ENCODE measurements at places on chromosomes 3 and 15. TPM values are rescaled to one million over a fixed set of nuclear protein-coding genes. Genes with fewer than 3 reads are reported as not detected.
A peak's percentile ranks its signal among the peaks of the same experiment; 100 is the strongest.

CHRFAM7A gene
- total RNA-seq, result 1.6 TPM

FAM107A gene
- 7.8 TPM for total RNA-seq

COLQ gene
- 0.60 TPM for total RNA-seq

- DNase-seq, result no peak
Observed at GRCh38 chr15:70826634-70827033, 27.3 kb downstream of the LARP6 start.

DNA sequence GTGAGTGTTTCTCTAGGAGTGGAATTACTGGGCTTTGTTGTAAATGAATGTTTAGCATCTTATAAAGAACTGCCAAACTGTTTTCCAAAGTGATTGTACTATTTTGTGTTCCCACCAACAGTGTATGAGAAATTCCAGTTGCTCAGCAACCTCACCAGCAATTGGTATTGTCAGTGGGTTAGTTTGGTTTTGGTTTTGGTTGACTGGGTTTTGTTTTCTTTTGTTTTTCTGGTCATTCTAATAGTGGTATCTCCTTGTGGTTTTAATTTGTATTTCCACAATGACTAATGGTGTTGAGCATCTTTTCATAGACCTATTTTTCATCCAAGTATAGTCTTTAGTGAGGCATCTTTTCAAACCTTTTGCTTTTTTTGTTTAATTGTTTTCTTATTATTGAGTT is 27.1 kb downstream of the FILIP1L start:
- no peak for DNase-seq

DNA sequence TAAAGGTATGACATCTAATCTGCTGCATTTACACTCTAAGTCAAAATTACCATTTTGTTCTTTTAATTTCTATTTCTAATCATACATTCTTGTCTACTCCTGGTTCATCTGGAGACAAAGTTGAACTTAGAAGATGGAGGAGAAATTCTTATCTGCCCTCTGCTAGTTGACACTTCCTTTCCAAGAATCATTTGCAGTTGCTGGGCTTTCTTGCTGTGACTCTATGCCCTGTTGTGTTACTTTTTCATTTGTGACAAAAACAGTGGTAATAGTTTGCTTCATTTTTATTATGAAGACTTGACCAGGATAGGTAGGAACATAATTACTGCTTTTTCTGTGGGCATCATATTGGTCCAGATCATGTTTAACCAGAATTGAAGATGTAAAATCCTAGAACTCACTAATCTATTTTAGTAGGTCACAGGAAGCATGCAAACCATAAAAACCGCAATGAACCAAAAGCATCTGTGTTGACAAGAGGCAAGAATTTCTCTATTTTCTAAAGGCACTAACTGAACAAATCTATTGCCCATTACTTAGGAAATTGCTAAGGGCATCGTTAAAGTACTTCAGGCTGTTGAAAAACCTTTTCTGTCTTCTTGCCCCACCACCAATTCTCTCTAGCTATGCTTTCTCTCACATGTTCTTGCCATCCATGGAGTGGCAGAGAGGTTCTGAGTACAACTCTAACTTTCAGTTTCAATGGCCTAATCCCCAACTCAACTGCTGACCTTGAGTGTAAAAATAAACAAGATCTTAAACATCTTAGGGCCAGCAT is 4.2 kb upstream of the CCR2 start:
- no peak for DNase-seq

DNA sequence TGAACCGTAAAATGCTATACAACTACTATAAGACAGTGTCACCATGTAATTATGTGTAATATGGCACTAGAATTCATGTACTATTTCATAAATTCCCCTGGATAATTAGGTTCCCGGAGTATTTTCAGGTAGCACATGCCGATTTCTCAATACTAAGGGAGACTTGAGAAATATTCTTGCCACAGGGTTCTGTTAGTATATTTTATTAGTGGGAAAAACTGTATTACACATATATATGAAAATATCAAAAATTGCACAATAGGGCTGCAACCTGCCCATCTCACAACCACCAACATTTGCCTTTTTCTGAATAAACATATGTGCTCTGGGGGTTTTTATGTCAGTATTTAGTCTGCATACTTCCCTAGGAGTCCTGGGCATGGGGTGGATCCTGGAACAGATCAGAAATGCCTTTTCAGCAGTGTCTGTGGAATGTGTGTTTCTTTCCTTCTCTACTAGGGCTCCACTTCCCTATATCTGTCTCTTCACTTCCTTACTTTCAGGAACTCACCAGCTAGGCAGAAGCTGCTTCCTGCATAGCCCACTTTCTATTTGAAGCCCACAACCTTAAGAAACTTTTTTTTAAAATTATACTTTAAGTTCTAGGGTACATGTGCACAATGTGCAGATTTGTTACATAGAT is 87.5 kb downstream of the RPL39L start:
- no peak for DNase-seq

DNA sequence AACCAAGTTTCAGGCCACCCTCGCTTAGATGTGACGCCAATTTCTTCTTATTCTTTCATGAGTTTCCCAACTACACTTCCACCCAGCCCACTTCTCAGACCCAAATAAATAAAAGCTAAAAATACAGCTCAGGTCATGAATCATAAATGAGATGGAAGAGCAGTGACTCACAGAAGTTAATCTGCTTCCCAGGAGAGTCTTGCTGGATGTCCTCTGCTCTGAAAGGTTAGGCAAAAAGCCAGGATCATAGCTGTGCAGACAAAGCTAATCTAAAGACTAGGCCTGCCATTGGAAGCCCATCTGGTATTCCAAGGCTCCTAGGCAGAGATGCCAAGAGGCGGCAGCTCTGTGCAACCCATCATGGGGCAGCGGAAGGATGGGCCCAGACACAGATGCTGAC is 24.1 kb downstream of the SHC4 start:
- DNase-seq, result no peak

GRCh38 chr15:38275959-38276358 is 23.3 kb downstream of the SPRED1 start:
- no peak for DNase-seq

GRCh38 chr3:197021729-197022404 is 7.8 kb downstream of the MELTF start:
- DNase-seq, result no peak

- no peak for DNase-seq
Observed at GRCh38 chr3:40278791-40279190, 30.7 kb upstream of the EIF1B start.

DNA sequence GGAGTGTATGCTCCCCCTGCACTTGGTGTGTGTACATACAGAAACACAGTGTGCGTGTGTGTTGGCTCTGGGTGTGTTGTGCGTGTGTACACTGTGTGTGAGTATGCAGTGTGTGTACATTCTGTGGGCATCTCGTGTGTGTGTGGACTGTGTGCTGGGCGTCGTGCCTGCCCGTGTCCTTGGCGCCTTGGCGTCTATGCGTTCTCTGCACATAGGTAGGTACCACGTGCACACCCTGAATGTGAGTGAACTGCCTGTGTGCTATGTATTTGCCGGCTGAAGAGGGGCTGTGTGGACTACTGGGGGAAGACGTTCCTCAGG is 481 bp upstream of the ECE2 start:
- no peak for DNase-seq

DNA sequence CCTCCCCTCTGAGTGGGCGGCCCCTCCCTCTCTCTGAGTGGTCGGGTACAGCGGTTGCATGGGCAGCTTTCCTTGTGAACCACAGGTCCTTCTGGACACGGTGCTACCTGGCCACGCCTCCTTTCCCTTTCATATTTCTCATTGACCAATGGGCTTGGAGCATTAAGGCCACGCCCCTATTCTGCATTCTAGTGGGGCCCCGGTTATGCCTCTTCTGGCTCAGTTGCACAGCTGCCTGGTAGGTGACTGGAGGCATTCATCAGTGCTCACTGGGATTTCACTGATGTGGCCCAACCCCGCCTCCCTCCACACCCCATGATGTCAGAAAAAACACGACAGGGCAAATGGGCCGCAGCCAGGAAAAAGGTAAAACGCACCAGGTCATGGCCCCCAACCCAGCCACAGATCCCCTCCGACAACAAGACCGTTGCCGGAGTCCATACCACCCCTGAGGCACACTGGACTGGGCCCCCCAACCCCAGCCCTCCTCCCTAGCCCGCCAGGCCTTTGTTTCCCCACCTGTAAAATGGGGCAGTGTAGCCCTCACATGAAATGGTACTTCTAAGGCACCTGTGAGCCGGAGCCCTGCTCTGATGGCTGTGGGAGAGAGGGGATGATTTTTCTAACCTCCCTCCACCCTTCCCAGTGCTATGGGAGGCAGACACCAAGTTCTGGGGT is 26.3 kb downstream of the NGRN start:
- peak; percentile 47 for DNase-seq
